ENCODE measurements at places on chromosomes 1 and 21. TPM values are rescaled to one million over a fixed set of nuclear protein-coding genes. Genes with fewer than 3 reads are reported as not detected.

The CRP gene
- total RNA-seq = 0.35 TPM

The ALPL gene
- 11.9 TPM for total RNA-seq

The OR2AK2 gene
- total RNA-seq = not detected

The FHAD1 gene
- not detected for total RNA-seq

The ENAH gene
- 147 TPM for total RNA-seq

The PCP4 gene
- total RNA-seq = 5.6 TPM

The TNFSF4 gene
- total RNA-seq = 0.19 TPM

The RAB25 gene
- total RNA-seq = not detected
